ENCODE measurements at places on chromosomes 13 and 19. TPM values are rescaled to one million over a fixed set of nuclear protein-coding genes. Genes with fewer than 3 reads are reported as not detected.

DNA sequence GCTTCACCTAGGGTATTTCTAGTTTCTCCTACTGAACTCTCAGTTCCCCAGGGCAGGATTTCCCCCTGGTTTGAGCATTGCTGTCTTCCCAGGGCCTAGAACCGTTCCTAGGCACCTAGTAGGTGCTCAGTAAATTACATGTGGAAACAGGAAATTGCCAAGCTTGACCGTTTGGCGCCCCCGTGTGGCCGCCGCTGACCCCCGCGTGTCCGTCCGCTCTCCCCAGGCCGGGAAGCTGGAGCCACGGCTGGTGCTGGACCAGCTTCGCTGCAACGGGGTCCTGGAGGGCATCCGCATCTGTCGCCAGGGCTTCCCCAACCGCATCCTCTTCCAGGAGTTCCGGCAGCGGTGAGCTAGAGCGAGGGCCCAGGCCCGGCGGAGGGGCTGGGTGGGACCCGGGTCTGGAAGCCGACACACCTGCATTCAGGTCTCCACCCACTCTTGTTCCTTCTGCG is 55.5 kb downstream of the MYH14 start:
- H3K4me3 ChIP-seq: no peak overlapping the region
- peaks cover 33% of the 10 kb centered on the region for H3K36me3 ChIP-seq
- no peak overlapping the region for H3K27ac ChIP-seq
- peaks cover 4% of the 10 kb centered on the region for H3K27me3 ChIP-seq

- no peak overlapping the region for H3K27ac ChIP-seq
- H3K36me3 ChIP-seq: peaks cover 57% of the 10 kb centered on the region
- no peak overlapping the region for H3K4me3 ChIP-seq
- no peaks in the 10 kb centered on the region for H3K4me1 ChIP-seq
- H3K27me3 ChIP-seq: peaks cover 4% of the 10 kb centered on the region
- DNase-seq: peak; percentile 21
Observed at GRCh38 chr19:23436944-23437343, 41.7 kb upstream of the ZNF91 start.

GRCh38 chr13:66508153-66508909 is 721.8 kb downstream of the PCDH9 start:
- H3K27me3 ChIP-seq: no peaks in the 10 kb centered on the region
- H3K4me3 ChIP-seq: no peak overlapping the region
- no peak overlapping the region for H3K27ac ChIP-seq
- no peak for DNase-seq
- no peaks in the 10 kb centered on the region for H3K36me3 ChIP-seq

DNA sequence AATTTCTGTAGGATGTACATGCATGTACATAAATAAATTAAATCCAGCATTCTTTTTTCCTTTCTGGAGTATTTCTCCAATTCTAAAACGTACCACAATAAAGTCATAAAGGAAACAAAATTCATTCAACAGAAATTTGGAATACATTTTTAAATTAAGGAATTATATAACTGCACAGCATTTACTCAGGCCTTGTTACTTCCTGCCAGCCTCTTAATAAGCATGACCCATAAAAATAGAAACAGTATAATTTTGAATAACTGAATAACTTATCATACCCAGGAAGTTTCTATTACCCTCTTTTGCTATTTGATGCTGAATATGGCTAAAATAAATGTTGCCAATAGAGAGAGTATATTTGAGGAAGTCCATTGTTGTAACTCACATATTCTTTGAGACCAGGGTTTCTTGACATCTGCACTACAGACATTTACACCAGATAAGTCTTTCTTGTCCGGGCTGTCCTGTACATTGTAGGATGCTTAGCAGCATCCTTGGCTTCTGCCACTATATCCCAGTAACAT is 178.2 kb downstream of the KLF12 start:
- H3K27me3 ChIP-seq: no peaks in the 10 kb centered on the region
- no peak for DNase-seq
- no peak overlapping the region for H3K4me3 ChIP-seq
- H3K4me1 ChIP-seq: peaks cover 4% of the 10 kb centered on the region
- no peaks in the 10 kb centered on the region for H3K36me3 ChIP-seq
- H3K27ac ChIP-seq: no peak overlapping the region

DNA sequence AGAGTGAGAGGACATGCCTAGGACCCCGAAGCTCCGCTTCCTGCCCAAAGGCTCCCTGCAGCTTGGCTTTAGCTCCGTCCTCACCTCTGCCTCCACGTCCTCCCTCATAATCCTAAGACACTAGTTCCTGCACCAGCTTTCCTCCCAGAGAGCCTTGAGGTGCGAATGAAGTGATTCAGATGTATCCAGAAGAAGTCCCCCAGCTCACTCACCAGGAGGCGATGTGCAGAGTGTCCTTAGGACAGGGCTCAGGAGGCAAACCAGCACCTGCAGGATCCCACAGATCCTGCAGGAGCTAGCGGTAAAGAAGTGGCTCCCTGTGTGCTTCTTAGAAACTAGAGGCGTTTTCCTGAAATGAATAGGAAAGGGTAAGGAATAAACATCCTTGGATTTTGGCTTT is 109.7 kb downstream of the HSPH1 start:
- no peaks in the 10 kb centered on the region for H3K36me3 ChIP-seq
- H3K4me3 ChIP-seq: no peak overlapping the region
- peak; percentile 29 for DNase-seq
- peaks cover 8% of the 10 kb centered on the region for H3K4me1 ChIP-seq

DNA sequence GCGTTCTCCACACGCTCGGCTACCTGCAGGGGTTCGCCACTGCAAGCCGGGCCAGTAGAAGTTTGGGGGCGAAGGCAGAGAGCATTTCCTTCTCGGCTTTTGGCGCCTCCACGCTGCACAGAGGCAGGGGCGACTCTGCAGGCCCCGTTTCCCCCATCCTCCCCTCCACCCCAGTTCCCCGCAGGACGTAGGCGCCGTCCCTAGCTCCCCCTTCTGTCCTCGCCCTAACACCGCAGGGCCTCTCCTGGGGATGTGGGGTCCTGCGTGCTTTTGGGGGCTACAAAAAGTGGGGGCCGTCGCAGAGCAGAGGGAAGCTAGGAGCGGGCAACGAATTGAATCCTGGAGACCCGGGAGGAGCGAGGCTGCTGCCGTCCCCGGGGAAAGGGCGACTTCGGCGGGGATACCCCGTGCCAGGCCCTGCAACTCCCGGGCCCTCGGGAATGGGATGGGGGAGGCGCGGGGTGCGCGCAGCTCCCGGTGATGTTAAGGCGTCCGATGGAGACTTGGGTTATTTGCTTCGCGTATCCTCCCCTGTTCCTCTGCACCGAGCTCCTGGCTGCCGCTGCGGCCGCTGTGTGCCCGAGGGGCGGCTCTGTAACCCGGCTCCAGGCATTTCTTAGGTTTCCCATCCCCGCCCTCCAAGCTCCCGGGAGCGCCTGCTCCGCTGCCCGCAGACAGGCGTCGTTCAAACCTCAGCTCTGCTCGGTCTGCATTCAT is 255.9 kb upstream of the SOX21 start:
- H3K4me1 ChIP-seq: peaks cover 51% of the 10 kb centered on the region
- H3K36me3 ChIP-seq: no peaks in the 10 kb centered on the region
- peak overlapping the region; percentile 87 for H3K4me3 ChIP-seq
- peaks cover 16% of the 10 kb centered on the region for H3K27me3 ChIP-seq
- H3K27ac ChIP-seq: peak overlapping the region; percentile 76

DNA sequence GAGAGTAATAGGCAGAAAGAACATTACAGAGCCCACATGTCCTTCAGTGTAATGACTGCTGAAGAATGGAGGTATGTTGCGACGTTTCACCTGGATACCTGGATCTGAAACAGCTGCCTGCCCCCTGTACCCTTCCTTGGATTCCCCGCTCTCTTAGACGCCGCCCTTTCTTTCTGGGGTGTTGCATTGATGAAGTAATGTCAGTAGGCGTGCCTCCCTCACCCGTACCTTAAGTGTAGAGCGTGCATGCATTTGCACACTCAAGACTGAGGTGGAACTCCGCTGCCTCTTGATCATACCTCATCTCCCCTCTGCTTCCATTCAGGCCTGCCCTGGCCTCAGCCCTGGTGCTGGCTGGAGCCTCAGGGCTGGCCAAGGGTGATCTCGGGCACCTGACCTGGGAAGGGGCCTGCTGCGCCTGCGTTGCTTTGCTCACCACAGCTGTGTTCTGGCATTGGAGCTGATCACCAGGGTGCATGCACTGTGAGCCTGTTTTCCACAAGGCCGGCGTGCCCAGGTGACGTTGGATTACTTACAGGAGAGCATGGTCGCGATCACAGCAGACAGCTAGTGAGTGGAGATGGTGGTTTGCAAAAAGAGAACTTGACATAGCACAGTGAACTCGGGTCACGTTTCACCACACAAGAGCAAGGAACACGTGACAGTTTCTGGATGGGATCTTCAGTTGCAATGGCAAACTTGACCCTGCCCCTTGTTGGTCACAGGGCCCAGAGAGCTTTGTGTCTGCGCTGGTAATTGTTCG is 99.0 kb downstream of the ARHGEF7 start:
- H3K36me3 ChIP-seq: no peaks in the 10 kb centered on the region
- H3K27me3 ChIP-seq: no peaks in the 10 kb centered on the region
- peaks cover 88% of the 10 kb centered on the region for H3K4me1 ChIP-seq

DNA sequence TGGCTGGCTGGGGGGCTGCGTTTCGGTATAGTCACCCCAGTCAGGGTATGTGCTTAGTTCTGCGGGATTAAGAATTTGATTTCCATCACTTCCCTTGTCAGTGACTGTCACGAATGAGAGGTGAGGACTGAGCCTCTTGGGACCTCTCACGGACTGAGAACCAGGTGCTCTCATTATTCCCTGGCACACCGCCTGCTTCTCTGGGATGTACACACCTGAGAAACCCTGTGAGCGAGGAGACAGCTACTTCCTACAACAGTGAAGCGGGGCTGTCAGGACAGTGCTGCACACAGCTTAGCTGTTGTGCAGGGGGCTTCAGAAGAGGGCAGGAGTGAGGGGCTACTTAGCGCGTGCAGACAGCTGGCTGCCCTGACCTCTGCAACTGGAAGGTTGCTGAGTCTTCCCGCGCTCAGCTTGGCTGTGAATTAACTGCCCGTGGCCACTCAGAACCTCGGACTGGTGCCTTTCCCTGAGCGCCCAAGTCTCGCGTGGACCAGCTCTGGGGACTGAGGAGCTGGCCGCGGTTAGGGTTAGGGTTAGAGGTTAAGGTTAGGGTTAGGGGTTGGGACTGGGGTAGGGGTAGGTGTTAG is 65.3 kb upstream of the MCF2L start:
- H3K4me3 ChIP-seq: no peak overlapping the region
- 0 out of 2 replicates have a peak overlapping the region, but pooled peaks have one; percentile 66 for H3K27ac ChIP-seq
- H3K36me3 ChIP-seq: peaks cover 42% of the 10 kb centered on the region

GRCh38 chr13:107370015-107370785 is 802.3 kb upstream of the ARGLU1 start:
- no peak overlapping the region for H3K27ac ChIP-seq
- no peak overlapping the region for H3K4me3 ChIP-seq
- H3K36me3 ChIP-seq: no peaks in the 10 kb centered on the region
- no peak for DNase-seq
- no peaks in the 10 kb centered on the region for H3K27me3 ChIP-seq

DNA sequence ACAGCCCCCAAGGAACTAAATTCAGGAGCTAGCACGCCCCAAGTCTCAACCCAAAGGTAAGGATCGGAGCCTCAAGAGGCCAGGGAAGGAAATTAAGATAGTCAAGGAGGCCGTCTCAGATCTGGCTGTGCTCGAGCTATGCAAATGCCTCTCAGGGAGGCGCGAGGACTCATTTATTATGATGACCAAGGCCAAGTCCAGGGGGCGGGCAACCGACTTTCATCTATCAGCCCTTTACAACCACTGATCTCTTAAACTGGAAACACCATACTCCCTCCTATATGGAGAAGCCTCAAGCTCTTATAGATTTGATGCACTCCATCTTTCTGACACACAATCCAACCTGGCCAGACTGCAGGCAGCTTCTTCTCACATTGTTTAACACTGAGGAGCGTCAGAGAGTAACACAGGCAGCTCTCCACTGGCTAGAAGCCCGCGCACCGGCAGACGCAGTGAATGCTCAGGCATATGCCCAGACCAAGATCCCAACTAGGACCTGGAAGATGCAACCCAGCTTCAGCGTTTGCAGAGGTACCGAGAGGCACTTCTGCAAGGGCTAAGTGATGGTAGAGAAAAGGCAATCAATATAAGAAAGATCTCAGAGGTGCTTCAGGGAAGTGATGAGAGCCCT is 9.6 kb upstream of the SLC15A1 start:
- H3K27ac ChIP-seq: no peak overlapping the region
- no peak for DNase-seq
- H3K36me3 ChIP-seq: peaks cover 5% of the 10 kb centered on the region
- no peak overlapping the region for H3K4me3 ChIP-seq
- H3K4me1 ChIP-seq: peaks cover 14% of the 10 kb centered on the region

DNA sequence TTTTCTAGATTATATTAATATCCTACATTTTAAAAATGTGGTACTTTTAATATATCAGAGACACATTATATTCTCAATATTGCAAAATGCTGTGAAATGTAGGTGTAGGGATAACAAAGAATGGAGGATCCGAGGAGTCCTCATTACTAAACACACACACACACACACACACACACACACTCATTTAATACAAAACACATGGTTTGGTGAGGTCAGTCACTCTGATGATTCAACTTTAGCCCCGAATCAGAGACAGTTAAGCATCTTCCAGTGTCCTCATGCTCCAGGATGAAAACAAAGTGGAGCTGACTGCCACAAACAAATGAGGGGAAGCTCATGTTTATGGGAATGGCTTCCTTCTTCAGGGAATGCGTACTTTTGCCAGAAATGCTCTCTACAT is 147.5 kb downstream of the CYSLTR2 start:
- no peaks in the 10 kb centered on the region for H3K27me3 ChIP-seq
- H3K4me3 ChIP-seq: no peak overlapping the region
- no peaks in the 10 kb centered on the region for H3K4me1 ChIP-seq
- DNase-seq: no peak

DNA sequence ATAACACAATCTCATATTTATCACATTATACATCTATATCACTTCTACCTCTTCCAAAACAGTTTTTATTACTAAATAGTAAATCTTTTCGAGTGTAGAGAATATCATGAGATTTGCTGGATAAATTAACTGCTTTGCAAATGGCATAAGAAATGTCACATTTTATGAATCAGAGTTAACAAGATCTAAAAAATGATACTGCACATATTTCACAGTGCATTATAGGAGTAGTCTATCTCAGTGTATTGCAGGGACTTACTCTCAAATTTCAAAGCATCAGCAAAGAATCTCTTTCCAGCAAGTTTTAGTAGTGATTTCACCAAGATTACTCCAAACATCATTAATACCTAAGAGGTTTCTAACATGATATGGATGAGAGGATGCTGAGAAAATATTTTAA is 687.1 kb upstream of the SLITRK1 start:
- no peaks in the 10 kb centered on the region for H3K4me1 ChIP-seq
- H3K27ac ChIP-seq: no peak overlapping the region
- no peak for DNase-seq

GRCh38 chr19:54482889-54483288 is 9.8 kb upstream of the CDC42EP5 start:
- no peak for DNase-seq
- H3K4me1 ChIP-seq: peaks cover 9% of the 10 kb centered on the region
- H3K27me3 ChIP-seq: peaks cover 27% of the 10 kb centered on the region
- H3K27ac ChIP-seq: no peak overlapping the region
- no peak overlapping the region for H3K4me3 ChIP-seq

KLK3 gene
- 0.13 TPM for total RNA-seq

ZNF468 gene
- 29.5 TPM for total RNA-seq

GRK1 gene
- total RNA-seq: 0.11 TPM

PSPC1 gene
- 67.5 TPM for total RNA-seq

FLT3LG gene
- total RNA-seq: 3.6 TPM

CCDC8 gene
- total RNA-seq: 25.7 TPM

FLT1 gene
- total RNA-seq: 66.8 TPM

NLRP4 gene
- not detected for total RNA-seq

FUT2 gene
- 6.5 TPM for total RNA-seq

PTGER1 gene
- 0.87 TPM for total RNA-seq

C2CD4C gene
- 7.9 TPM for total RNA-seq

ANGPTL4 gene
- 2.2 TPM for total RNA-seq

ZNF682 gene
- total RNA-seq: 25.4 TPM

DOCK6 gene
- total RNA-seq: 88.8 TPM

CRLF1 gene
- total RNA-seq: 55.8 TPM

All from WTC11 (cell line).